Aorta (tissue), 5 donors: ENCODE measurements at places on chromosomes 12 and 14. TPM values are rescaled to one million over a fixed set of nuclear protein-coding genes. Genes with fewer than 3 reads are reported as not detected.

DNA sequence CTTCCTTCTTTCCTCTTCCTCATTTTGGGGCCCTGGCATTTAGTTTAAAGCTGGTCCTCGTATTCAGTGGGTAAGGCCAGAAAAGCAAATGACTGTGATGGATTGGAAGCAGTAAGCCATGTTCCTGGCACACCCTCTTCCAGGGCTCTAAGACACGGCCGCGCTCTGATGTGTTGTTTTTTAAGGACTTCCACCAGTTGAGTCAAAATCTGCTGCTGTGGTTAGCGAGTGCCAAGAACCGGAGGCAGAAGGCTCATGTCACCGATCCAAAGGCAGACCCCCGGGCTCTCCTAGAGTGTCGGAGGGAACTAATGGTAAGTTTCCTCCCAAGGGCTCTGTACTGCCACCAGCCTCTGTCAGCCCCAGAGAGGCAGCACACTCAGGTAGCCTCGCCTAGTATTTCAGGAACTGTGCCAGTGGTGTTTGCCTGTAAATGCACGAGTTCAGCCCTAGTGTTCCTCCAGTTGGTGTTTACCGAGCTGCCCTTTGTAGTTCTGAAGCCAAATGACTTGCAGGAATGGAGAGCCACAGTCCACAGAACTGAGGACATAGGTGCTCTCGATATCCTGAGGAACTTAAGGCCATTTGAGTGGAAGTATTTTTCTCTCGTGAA is 72.7 kb downstream of the ESR2 start:
- DNase-seq, result no peak

Gene VPS33A
- 14.5 TPM for total RNA-seq

GRCh38 chr12:88247241-88247643 is 105.1 kb downstream of the TMTC3 start:
- DNase-seq, result no peak

- DNase-seq, result no peak
These were observed 42.8 kb upstream of the TCL1A start for GRCh38 chr14:95756751-95757150.

DNA sequence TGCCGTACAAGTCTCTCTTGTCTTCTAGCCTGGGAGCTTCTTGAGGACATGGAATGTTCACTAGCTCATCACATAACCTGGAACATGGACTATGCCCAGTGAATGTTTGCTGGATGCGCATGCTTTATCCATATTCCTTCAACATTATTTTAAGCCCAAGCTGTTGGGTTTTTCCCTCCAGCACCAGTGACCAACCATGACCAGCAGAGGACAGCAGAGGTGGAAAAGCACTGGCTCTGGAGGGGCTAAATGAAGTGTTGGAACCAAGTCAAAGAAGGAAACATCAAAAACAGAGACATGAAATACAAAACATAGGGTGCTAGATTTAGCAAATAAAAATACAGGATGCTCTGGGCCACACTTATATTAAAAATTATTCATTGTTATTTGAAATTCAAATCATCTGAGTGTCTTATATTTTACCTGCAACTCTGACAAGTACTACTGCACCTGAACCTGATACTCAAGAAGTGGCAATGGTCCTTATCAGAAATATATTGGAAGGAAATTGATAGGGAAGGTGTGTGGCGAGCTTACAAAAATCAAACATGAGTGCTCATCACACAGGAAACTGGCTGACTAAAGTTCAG is 23.1 kb upstream of the HELB start:
- no peak for DNase-seq

GRCh38 chr12:131673888-131674257 is 37.0 kb upstream of the SFSWAP start:
- DNase-seq, result peak; percentile 8

Gene ARHGEF40
- total RNA-seq, result 68.3 TPM

DNA sequence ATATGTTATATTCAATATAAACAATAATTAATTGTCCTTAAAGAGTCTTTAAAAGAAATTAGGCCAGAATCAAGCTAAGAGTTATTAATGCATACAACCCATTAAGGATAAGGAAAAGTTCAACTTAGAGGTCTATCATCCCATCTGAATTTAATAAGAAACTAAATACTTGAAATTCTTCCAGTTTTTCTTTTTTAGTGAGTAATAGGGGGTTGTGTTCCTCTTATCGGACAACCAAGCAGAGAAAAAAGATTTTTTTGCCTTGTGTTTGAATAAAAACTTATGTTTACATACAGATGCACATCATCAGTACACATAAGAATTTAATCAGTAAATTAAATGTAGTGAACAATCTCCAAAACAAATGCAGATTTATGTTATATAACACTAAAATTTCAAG is 32.5 kb downstream of the PAWR start:
- DNase-seq, result no peak

DNA sequence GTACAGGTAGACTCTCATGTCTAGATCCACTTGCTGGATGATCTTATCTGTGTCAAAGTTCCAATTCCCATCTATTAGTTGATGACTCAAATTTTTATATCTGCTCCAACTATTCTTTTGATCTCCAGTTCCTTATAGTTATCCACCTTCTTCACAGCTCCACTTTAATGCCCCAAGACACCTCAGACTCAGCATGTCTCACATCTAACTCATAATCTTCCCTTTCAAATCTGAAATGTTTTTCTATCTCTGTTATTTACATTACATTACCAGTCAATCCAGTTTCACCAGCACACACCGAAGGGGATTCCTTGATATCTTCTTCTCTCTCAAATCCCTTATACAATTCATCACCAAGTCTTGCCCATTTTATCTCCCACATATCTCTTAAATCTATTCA is 3.7 kb upstream of the METAP2 start:
- no peak for DNase-seq

- no peak for DNase-seq
These were observed 35.1 kb upstream of the SRRM4 start for GRCh38 chr12:118946256-118946655.

- DNase-seq, result no peak
These were observed 175.7 kb upstream of the VASH1 start for GRCh38 chr14:76585616-76586015.

- DNase-seq, result no peak
These were observed 42.5 kb upstream of the CATSPERB start for GRCh38 chr14:91774140-91775096.

GRCh38 chr14:67749341-67750084 is 47.8 kb downstream of the RDH12 start:
- no peak for DNase-seq

- DNase-seq, result no peak
These were observed 474.1 kb downstream of the FLRT2 start for GRCh38 chr14:86003998-86004397.

Gene UTP20
- total RNA-seq, result 15.3 TPM

DNA sequence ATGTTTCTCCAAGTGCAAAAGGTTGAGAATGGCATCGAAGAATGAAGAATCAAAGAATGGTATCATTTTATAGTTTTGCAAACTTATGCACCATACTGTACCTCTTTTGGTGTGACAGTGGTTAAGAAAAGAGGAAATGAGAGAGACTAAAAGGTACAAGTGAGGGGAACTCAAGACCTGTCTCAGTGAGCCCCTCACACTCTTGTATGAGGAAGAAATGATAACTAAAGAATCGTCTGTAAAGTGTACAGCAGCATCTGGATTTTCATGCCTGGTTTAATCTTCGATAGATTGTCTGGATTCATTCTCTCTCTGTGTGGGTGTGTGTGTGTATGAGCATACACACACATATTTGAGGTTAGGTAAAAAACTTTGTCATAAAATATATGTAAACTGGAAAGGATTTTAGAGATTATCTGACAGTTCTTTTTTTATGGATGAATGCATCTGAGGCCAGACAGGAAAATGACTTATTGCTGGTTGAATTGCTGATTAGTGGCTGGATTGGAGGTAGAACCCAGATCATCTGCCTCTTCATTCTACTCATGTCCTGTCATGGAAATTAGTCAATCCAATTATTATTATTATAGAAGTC is 16.0 kb upstream of the SLC38A2 start:
- DNase-seq, result no peak

DNA sequence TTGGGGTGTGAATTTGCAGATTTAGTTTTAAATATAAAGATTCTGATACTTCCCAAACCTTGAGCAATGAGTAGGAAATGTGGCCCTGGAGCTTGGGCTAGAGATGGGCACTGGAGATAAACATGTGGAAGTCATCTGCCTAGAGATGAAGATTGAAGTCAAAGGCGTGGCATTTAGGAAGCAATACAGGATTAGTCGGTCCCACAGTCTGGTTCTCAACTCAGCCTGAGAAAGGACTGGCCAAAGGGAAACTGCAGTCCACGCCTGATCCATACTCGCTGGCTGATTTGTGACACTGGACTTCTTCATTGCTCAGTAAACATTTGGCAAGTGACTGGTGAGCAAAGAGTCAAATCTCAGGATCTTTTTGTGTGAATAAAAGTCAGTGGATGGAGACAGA is 268.2 kb upstream of the ATP2B1 start:
- no peak for DNase-seq

DNA sequence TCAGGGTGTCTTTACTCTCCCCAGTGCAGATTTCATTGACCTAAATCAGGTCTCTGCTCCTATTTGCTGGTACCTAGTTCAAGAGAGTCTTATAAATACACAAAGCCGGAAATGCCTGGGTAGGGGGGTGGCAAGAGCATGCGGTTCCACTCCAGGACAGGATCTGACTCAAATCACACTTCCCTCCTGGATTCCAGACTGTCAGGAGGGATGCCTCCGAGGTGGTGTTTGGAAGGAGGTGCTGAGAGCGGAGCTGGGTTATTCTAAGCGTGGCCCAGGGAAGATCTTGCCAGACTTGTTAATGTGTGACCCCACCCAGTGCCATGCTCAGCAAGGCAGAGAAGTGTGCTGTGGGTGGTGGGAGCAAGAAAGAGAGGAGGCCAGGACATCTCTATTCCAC is 49.8 kb downstream of the B4GALNT3 start:
- no peak for DNase-seq

- no peak for DNase-seq
These were observed 105.7 kb downstream of the PDE3A start for GRCh38 chr12:20474016-20474415.

- DNase-seq, result no peak
These were observed 269.5 kb downstream of the ACSS3 start for GRCh38 chr12:81347404-81347803.

DNA sequence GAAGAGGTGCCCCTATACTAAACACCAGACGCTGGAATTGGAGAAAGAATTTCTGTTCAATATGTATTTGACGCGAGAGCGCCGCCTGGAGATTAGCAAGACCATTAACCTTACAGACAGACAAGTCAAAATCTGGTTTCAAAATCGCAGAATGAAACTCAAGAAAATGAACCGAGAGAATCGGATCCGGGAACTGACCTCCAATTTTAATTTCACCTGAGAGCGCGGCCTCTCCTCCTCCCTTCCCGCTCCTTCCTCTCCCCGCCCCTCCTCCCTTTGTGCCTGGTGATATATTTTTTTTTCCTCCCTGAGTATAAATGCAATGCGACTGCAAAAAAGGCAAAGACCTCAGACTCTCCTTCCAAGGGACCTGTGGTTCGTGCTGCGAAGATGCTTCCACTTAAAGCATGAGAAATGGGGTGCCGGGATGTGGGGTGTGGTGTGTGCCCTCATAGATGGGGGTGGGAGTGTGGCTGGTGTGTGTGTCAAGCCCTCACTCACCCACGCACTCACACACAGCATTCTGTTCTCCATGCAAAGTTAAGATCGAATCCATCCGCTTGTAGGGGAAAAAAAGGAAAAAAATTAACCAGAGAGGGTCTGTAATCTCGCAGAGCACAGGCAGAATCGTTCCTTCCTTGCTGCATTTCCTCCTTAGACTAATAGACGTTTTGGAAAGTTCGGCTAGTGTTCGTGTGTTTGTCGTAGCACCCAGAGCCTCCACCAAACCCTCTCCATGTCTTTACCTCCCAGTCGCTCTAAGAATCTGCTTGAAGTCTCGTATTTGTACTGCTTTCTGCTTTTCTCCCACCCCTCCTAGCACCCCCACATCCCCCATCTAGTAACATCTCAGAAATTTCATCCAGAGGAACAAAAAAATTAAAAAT is 4.5 kb downstream of the HOXC10 start:
- no peak for DNase-seq

DNA sequence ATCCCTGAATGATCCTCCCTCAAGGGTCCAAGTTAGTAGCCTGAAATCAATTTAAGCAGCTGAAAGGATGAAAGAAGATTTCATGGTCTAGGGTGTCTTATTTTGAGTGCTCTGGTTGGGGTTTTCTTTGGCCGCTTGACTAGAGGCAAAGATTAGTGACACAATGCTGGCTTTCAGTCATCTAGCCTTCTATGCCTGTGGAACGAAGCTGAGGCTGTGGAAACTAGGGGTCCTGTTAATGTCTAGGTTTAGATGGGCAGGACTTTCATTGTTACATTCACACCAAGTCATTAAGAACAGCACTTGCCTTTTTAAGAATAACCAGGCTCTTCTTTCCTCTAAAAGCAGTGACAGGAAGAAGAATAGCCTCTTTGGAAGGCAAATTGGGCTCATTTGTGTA is 253.8 kb upstream of the E2F7 start:
- DNase-seq, result no peak

- DNase-seq, result no peak
These were observed 285.8 kb upstream of the GRIP1 start for GRCh38 chr12:66964629-66965028.

DNA sequence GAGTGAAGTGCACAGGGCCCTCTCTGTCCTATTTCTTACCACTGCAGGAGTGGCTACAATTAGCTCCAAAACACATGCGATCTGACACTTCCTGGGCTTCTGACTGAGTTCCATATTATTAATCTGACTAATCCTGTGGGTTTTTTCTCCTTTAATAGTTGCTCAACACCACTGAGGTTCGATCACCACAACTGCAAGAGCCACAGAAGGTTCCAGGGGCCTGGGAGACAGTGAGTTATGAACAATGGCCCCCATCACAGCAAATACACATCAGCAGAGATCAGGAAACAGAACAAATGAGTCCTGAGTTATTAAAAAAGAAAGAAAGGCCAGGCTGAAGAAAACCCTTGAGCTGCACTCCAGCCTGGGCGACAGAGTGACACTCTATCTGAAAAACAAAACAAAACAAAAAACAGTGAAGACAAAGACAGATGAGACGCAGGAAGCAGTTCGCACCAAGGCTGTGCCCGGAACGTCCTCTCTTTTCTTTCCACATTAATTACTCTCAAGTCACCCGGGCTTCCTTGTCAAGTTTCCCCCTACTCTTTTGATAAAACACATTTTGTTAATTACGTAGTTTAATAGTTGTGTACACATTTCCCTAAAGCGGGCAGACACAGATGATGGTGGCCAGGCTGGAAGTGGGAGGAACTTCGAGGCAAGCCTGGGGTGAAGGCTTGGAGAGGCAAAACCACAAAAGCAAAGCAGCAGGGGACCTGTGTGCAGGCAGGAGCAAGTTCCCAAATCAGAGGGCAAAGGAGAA is 42.7 kb downstream of the CDC42BPB start:
- DNase-seq, result no peak

DNA sequence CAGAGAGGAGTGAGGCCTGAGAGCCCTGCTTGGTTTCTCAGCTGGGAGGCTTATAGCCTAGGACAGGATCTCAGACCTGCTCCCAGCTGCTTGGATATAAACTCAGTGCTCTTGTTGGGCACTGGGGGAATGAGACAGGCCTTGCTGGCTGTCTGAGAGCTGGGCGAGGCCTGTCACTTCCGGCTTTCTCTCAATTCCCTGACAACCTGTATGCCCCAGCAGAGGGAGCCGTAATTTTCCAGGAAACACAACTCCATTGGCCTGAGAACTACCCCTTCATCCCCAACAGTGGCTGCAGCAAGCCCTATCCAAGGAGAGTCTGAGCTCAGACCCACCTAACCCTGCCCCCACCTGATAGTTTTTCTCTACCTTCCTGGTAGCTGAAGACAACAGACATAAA is 258.3 kb upstream of the STXBP6 start:
- no peak for DNase-seq

Gene KRT6C
- total RNA-seq, result not detected

Gene FGF23
- total RNA-seq, result not detected
